NCI-H1092 (cell line): ENCODE measurements at places on chromosomes 7 and 10.

DNA sequence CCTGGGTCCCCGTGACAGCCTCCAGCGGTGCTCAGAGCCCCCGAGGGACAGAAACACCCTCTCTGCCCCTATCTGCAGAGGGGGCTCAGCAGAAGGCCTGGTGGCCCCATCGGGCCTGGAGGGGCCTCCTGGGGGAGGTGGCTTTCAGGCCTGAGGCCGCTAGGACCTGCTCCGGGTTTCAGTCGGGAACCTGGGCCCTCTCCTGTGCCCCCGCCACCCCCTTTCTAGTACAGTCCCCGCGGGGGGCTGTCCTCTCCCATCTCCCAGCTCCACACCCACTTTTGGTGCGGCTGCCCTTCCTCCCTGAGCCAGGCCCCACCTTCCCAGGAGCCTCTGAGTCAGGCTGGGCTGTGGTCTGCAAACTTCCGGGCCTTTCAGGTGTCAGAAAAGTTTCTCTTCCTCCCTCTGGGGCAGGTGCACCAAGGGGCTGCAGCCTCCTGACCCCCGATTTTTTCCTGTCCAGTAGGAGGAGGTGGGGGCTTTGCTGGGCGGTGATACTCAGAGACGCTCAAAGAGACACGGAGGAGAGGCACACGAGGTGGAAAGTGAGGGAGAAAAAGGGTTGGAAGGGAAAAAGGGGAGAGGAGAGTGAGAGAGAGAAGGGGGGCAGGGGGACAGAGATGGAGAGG lies 692 bp downstream of the CARD11 start:
- DNase-seq = no peak

DNA sequence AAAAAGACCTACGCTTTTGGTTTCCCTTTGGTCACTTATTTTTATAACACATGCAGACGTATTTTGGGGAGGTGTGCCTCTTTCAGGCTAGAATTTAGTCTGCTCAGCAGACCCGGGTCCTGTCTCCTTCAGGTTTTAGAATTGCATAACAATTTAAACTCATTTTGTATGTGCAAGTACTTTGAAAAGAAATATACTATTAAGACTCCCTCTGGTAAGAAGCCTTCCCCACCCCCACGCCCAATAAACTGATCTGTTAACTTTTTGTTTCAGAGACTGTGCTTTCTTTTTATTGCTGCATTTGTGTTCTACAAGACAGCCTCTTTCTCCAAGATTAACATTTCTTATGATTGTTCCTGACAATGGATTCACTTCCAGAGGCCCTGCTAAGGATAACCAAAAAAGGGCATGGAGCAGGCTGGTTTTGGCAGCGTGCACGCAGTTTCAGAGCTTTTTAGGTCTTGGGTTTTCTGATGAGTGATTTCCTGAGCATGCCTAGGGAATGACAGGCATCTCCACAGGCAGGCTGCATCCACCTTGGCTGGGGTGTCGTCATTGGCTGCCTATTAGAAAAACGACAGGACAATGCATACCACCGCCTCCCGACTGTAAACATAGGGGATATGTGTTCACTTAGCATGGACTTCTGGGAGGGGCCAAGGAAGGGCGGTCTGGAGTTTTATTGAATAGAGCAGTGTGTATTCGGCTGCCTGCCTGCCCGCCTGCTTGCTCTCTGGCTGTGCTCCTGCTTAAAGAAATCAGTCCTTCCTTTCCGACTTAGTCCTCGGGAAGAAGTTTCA lies at the start of gene CALD1:
CALD1 (plus strand) TSS at position 694 of the 800 bp plus-strand sequence. CDS start 88,100 bp downstream, outside the sequence.
- no peak for DNase-seq

DNA sequence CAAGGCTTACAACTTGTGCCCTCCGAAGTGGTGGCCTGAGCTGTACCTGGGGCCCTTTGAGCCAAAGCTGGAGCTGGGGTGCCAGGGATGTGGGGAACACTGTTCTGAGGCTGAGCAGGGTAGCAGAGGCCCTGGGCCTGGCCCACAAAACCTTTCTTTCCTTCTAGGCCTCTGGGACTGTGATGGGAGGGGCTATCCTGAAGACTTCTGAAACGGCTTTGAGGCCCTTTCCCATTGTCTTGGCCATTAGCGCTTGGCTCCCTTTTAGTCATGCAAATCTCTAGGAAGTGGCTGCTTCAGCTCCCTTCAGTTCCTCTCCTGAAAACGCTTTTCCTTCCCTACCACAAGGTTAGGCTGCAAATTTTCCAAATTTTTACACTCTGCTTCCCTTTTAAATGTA lies 16.8 kb upstream of the CRYGN start:
- DNase-seq = no peak

DNA sequence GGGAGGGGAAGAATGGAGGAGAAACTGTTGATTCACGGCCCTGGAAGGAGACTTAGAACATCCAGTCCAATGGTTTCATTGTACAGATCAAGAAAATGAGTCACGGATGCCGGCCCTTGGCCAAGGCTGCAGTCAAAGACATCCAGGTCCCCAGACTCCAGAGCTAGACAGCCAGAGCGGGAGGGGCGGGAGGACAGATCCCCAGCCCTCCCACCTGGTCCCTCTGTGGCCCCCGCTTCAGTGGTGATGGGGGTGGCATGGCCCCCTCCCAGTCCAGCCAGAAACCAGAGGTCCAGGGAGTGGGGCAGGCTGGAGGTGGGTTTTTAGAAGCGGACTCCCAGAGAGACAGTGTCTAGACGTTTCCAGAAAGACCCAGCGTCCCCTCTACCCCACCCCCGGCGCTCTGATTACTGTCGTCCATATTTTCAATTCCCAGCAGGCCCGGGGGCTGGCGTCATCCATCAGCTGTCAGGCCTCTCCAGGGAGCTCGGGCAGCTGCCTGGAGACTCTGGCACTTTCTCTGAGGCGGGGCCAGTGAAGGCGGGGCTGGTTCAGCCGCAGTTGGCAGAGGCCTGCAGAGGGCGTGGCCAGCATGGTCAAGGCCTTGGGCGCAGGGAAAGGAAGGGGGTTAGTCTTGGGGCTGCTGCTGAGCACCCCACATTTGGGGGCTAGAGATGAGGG lies 8.0 kb upstream of the HSPB1 start:
- DNase-seq = peak; percentile 96

DNA sequence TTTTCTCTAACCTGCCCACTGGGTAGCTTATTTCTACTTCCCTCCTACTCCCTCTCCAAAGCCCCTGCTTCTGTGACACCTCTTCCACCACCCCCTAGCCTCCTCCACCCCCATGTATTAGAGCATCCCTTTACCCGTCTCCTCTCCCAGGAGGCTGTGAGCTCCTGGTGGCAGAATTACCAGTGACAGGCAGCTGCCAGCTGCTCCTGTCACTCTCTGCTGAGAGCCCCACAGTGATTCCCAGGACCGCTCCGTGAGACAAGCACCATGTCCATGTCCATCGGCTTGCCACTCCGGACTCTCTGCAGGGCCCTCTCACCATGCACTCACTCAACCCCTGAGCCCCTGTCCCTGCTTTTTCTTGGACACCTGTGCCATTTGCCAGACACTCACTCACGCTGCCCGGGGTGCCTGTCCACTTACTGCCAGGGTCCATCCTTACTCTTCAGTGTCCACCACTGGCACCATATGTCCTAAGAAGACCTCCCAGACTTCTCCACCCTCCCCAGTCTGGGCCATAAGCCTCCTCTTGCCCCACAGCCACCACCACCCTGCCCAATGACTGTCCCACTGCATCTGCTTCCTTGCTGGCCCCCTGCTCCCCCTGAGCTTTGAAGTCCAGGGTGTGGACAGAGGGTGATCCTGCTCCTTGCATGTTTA lies 9.8 kb downstream of the WDFY4 start:
- DNase-seq = no peak

GRCh38 chr7:142864980-142865747 lies 10.3 kb downstream of the EPHB6 start:
- DNase-seq = no peak

DNA sequence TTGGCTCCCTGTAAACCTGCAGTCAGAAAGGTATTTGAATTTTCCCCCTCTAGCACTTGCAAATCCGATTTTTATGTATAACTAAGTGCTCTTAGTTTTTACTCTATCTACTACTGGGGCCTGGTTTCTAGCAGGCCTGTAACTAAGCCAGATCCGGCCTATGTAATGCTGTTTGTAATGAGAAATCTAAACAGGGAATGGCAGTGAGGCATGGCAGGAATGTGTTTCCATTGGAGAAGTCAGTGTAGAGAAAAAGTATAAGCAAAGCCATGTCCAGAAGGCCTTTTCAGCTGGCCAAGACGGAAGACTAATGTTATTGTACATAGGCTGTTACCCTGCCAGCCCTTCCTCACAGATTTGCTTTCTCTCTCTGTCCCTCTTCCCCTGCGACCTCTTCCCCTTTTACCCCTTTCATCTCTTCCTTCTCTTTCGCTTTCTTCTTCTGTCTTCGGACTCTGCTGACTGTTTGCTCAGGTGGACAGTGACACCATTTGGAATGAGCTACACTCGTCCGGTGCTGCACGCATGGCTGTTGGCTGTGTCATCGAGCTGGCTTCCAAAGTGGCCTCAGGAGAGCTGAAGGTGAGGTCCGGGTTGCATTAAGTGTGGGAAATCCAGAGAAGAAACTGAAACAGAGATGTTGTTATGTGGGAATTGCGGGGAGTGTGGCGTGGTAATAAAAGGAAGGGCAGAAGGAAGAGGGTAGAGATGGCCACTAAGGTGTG lies 297.5 kb downstream of the HDAC9 start:
- no peak for DNase-seq

DNA sequence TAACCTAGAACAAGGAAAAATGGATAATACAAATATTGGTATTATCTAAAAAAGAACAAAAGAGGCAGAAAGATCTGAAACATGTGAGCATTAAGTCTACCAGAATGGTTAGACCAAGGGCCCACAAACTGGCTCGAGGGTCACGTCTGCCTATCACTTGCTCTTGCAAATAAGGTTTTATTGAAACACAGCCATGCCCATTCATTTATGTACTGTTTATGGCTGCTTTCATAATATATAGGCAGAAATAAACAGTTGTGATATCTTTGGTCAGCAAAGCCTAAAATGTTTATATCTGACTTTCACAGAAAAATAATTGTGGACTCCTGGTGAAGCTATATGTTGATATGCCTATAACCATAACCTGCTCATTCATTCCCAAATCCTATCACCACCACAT lies 71.8 kb downstream of the AASS start:
- no peak for DNase-seq

GRCh38 chr7:128307061-128307460 lies 36.6 kb downstream of the RBM28 start:
- no peak for DNase-seq

GRCh38 chr7:140593672-140593982 lies 47.0 kb downstream of the DENND2A start:
- DNase-seq = no peak

- DNase-seq = no peak
Observed at GRCh38 chr7:70627461-70627860, 504.5 kb upstream of the GALNT17 start.

DNA sequence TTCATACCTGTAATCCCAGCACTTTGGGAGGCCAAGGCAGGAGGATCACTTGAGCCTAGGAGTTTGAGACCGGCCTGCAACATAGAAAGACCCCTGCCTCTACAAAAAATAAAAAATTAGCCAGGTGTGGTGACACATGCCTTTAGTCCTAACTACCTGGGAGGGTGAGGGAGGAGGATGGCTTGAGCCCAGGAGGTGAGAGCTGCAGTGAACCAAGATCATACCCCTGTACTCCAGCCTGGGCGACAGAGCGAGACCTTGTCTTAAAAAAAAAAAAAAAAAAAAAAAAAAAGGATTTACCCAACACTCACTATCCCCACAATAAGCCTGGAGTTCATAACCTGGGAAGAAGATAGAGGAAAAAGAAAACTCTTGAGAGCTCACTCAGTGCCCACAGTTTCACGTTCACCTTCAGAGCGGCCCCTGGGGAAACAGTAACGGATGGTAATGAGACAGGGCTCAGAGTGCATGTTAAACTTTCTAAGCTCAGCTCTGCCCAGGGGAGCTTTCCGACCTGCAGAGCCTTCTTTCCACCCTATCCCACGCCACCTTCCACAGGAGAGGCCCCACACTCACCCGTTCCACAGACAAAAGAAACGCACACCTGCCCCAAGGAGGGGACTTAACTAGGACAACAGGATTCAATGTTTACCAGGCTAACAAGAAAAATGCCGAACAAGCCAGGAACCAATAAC lies 259.8 kb upstream of the KLF14 start:
- DNase-seq = no peak

GRCh38 chr10:1204434-1205326 lies 148.5 kb downstream of the WDR37 start:
- no peak for DNase-seq

GRCh38 chr7:154592388-154592787 lies 410.5 kb downstream of the PAXIP1 start:
- no peak for DNase-seq

- no peak for DNase-seq
Observed at GRCh38 chr10:49768329-49768728, 6.2 kb upstream of the OGDHL start.

- no peak for DNase-seq
Observed at GRCh38 chr10:86547296-86547695, 25.7 kb upstream of the WAPL start.

DNA sequence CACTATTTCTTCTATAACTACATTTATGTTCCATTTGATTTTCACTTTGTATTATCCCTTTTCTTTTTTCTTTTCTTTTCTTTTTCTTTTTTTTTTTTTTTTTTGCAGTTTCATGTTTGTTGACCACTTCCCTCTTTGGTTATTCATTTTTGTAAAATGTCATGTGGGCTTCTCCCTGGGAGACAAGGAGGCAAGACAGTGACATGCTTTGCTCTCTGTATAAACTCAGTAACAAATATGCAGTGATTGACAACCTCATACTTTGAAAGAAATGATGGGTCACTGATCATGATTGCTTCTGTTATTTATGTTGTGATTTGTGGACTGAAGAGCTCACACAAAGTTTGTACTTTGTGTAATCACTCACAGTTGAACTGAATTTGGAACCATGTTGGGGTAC lies 90.2 kb upstream of the ABI1 start:
- no peak for DNase-seq

GRCh38 chr7:90587766-90588165 lies 8.4 kb upstream of the CDK14 start:
- no peak for DNase-seq

DNA sequence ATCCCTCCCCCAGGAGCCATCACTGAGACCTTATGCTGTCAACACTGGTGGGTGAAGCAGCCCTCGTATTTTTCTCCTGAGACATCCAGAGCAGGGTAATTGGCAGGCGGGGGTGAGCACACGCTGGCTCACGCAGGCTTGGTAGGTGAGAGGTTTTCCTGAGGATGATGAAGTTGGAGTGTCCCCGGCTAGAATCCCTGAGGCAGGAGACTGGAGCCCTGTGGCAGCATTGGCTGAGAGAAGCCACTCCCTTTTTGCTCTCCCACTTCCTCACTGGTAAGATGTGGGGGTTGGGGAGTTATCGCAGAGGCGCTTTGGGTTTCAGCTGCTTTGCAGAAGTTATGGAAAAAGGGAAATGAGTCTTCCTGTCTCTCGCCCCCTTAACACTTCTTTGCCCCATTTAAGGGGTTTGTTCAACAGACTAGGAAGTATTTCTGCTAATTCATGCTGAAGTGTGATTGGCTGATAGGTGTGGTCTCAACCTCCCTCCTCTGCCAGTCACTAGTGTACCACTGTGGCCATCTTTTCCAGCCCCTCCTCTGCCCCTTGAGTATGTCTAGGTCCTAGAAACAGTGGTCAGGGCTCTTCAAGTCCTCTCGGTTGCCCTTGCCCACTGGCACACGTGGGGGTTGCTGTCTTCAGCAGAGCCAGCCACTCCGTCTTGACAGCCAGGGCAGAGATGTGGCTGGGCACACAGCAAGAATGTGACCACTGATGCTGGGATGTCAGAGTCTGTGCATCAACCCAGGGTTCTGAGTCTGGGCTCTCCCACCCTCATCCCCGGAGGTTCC lies 5.7 kb downstream of the ARPC1B start:
- no peak for DNase-seq
